ENCODE measurements at places on chromosomes 7 and 10. TPM values are rescaled to one million over a fixed set of nuclear protein-coding genes. Genes with fewer than 3 reads are reported as not detected.

BICC1 gene
- total RNA-seq = 72.9 TPM

NXPH1 gene
- not detected for total RNA-seq

SP4 gene
- 4.5 TPM for total RNA-seq

GNAT3 gene
- not detected for total RNA-seq

CUZD1 gene
- 0.58 TPM for total RNA-seq

Measured in smooth muscle cell of trachea (primary cell).